ENCODE measurements at places on chromosomes 16 and 17.

DNA sequence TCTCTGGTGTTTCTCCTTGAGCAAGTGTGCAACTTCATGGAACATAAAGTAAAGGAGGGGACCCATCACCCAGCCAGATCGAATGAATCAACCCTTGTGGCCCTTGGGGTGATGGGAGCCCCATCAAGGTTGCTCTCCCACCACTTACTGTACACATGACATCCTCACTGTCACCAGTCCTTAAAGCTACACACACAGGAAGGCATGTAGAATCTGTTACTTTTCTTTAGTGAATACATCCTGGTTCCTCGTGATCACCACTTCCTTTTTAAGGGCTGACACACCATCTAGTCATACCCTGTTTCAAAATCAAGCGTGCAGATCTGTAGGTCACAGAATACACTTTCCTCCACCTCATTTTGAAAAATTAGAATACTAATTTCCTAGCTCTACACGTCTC, 22.6 kb upstream of the MPHOSPH6 start:
- no peak for DNase-seq

GRCh38 chr17:48374650-48375230, 55.3 kb downstream of the SKAP1 start:
- peak; percentile 51 for DNase-seq

DNA sequence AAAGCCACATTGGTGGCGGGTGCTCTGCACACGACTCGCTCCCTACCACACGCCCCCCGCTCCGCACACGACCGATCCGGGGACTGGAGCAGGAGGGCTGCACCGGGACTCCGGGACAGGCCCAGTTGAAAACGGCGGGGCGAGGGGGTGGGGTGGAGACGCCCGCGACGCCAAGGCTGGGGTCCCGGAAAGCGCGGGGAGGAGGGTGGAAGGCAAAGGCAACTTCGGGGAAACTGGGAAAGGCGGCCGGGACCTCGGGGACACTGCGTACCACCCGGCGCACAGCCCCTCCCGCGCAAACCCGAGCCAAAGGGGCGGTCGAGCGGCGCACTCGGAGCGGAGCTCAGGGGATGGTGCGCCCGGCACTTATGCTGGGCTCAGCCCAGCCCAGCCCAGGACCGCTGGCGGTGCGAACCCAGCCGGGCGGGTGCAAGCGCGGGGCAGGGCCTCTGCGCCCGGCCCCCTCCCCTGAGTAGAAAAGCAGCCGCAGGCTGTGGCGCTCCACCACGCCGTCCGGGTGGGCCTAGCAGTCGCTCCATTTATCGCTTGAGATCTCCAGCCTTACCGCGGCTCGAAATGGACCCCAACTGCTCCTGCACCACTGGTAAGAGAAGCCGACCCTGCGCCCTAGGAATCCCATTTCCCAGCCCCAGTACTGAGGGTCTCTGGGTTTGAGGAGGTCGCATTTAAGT, at the start of gene MT1M:
MT1M (plus strand) TSS at position 504 of the 692 bp plus-strand sequence; CDS start at position 577, 73 bp downstream.
- no peak for DNase-seq

DNA sequence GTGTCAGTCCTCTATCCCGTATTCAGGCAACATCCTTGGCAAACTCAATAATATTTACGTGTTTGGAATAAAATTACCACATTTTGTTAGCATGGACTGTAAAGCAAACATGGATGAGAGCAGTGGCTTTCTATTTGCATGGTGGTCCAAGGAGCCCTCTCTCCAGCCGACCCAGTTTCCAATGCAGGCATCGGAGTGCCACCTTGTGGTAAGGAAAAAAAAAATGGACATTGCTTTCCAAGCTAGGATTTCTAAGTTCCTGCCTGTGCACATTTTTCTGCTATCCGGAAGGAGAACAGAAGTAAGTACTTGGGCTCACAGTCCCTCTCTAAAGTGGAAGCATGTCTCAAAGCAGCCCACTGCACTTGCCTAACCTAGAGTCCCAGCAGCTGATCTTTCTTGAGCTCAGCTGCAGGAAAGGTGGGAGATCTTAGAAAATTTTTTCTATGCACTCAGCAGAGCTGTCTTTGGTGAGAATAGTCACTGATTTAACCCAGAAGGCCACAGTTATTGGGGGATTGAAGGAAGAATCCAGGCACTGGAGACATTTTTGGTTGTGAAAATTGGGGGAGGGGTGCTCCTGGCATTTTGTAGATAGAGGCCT, 46.0 kb upstream of the ERCC4 start:
- peak; percentile 19 for DNase-seq

- DNase-seq, result no peak
These were observed 5.8 kb downstream of the NHERF2 start for GRCh38 chr16:2032285-2033056.

- no peak for DNase-seq
These were observed 21.1 kb downstream of the ETV4 start for GRCh38 chr17:43524945-43525575.

DNA sequence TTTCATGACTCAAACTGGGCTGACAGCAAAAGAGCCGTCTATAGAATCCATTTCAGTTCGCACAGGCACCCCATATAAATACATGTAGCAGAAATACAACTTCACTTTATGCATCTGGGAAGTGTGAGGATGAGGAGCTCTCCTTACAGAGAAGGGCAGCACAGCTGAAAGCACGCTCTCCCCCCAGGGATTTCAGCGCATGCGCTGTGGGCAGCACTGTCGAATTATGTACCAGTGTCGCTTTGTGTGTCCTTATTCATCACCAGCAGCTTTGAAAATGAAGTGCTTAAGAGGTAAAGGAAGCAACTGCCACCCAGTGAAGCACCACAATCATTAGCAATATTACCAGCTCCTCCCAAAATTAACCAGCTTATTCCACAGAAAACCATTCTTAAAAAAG, 39.9 kb downstream of the CEP95 start:
- no peak for DNase-seq

- no peak for DNase-seq
These were observed 272.3 kb downstream of the FOXL1 start for GRCh38 chr16:86850670-86851069.

- DNase-seq, result no peak
These were observed 23.1 kb downstream of the GPT2 start for GRCh38 chr16:46907061-46907774.

GRCh38 chr16:57462978-57463362, 491 bp downstream of the POLR2C start:
- no peak for DNase-seq

- peak; percentile 64 for DNase-seq
These were observed at the start of gene RNF157 for GRCh38 chr17:76240461-76241203. RNF157 (minus strand) TSS chr17:76240493; CDS start chr17:76240240, 253 bp downstream.

Data from BE2C (cell line).